Left colon (tissue), 2 donors: ENCODE measurements at places on chromosomes 6 and 20. TPM values are rescaled to one million over a fixed set of nuclear protein-coding genes. Genes with fewer than 3 reads are reported as not detected.

The CST3 gene
- 1,131 TPM for total RNA-seq

The GPLD1 gene
- 0.98 TPM for total RNA-seq

The SLC13A3 gene
- 0.39 TPM for total RNA-seq

The TCP11 gene
- total RNA-seq = not detected

The SLC22A16 gene
- total RNA-seq = not detected

The XKR7 gene
- 0.11 TPM for total RNA-seq

The SLC22A7 gene
- not detected for total RNA-seq

The METTL24 gene
- total RNA-seq = 0.31 TPM

The CCN2 gene
- 34.4 TPM for total RNA-seq

The SAMD3 gene
- 2.0 TPM for total RNA-seq

The PGC gene
- total RNA-seq = not detected

The SLC32A1 gene
- 0.20 TPM for total RNA-seq

The CTAGE9 gene
- not detected for total RNA-seq

The CRISP2 gene
- total RNA-seq = not detected

The CAGE1 gene
- total RNA-seq = 0.08 TPM

The SEC23B gene
- total RNA-seq = 55.5 TPM

The PACRG gene
- total RNA-seq = 0.70 TPM

The CD40 gene
- 6.0 TPM for total RNA-seq

The OR2B6 gene
- not detected for total RNA-seq

The CABLES2 gene
- 7.8 TPM for total RNA-seq

The PCK1 gene
- 214 TPM for total RNA-seq

The TMEM244 gene
- total RNA-seq = not detected

The HLA-DPB1 gene
- total RNA-seq = 15.1 TPM

The SLC17A1 gene
- total RNA-seq = not detected

The BPI gene
- total RNA-seq = not detected

The GPR63 gene
- 1.8 TPM for total RNA-seq

The NSFL1C gene
- 61.6 TPM for total RNA-seq

The SH3BGRL2 gene
- 157 TPM for total RNA-seq

The PLCB4 gene
- 58.2 TPM for total RNA-seq
